ENCODE measurements at places on chromosomes 11 and 22. TPM values are rescaled to one million over a fixed set of nuclear protein-coding genes. Genes with fewer than 3 reads are reported as not detected.

Gene TSKU
- not detected for total RNA-seq

Gene SAA2
- total RNA-seq: not detected

Gene CD3D
- 161 TPM for total RNA-seq

Gene ALKBH3
- 38.7 TPM for total RNA-seq

Gene CDKN1C
- 1.2 TPM for total RNA-seq

Gene AQP11
- total RNA-seq: 0.17 TPM

Gene CYB561A3
- total RNA-seq: 33.0 TPM

Gene SUSD2
- total RNA-seq: 2.4 TPM

Gene NEFH
- total RNA-seq: 6.6 TPM

DNA sequence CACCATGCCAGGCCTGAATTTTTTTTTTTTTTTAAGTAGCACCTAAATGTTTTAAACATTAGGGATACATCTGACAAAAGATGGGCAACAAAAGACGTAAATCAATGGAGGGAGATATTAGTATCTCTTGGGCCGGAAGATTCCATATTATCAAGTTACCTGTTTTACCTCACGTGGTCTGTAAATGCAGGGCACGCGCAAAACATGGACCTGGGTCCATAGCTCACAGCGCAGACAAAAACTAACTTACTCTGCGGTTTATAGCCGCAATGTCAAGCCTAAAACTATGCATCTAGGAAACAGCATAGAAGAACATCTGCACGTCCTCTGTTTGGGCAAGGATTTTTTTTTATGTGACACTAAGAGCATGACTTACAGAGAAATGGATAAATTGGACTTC, 31.5 kb upstream of the PANX2 start:
- no peak for DNase-seq

GRCh38 chr22:44108076-44108475, 72.6 kb upstream of the PARVG start:
- no peak for DNase-seq

GRCh38 chr11:123063826-123064657, 2.1 kb upstream of the HSPA8 start:
- DNase-seq: peak; percentile 42

- DNase-seq: no peak
Observed at GRCh38 chr11:92246630-92247029, 22.0 kb downstream of the FAT3 start.

GRCh38 chr11:123707606-123708205, 33.8 kb downstream of the ZNF202 start:
- no peak for DNase-seq

DNA sequence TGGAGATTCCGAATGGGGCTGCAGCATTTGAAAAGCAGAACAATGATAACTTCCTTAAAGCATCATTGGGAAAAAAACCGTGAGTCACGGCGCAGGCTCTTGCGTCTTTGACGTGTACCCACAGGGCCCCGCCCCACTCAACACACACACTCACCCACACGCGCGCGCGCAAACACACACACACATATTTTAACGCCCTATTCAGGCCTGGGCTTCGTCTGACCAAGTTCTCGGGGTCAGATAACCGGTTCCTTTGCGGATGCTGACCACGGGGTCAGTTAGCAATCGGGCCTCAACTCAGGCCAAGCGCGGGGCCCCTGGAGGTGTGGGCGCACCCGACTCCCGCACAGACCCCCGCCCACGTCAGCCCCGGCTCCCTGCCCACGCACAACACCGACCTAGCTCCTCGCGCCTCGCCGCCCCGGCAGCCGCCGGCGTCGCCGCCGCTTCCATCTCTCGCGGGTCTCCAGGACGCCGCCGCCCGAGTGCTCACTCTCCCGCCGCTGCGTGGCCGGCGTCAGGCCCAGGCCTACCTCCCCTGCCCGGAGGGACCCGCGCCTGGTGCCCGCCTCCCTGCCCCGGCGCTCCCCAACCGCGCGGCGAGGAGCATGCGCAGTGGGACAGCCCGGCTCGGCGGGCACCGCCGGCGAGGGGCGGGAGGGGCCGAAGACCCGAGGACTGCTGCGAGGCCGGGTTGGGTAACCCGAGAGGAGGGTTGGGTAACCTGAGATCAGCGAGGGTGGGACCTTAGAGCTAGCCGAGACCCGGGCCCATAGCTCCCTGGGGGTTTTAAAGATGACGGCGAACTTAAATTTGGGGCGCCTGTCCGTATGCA, at the start of gene SLC36A4:
Gene SLC36A4, minus strand, starts transcription at position 612 of the 835 bp plus-strand sequence. Its CDS starts 159 bp downstream, at position 453.
- peak; percentile 91 for DNase-seq

GRCh38 chr11:100876815-100877520, 189.9 kb downstream of the ARHGAP42 start:
- no peak for DNase-seq

DNA sequence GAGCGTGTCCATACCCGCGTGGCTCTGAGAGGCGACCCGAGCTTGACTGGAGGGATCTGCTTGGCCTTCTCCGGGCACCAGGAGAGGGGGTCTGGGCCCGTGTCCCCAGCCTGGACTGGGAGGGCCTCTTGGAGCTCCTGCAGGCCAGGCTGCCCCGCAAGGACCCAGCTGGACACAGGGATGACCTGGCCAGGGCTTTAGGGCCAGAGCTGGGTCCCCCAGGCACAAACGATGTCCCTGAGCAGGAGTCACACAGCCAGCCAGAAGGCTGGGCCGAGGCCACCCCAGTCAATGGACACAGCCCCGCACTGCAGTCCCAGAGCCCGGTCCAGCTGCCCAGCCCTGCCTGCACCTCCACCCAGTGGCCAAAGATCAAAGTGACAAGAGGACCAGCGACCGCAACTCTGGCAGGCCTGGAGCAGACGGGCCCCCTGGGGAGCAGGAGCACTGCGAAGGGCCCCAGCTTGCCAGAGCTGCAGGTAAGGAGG, 38.2 kb downstream of the TRIOBP start:
- no peak for DNase-seq

DNA sequence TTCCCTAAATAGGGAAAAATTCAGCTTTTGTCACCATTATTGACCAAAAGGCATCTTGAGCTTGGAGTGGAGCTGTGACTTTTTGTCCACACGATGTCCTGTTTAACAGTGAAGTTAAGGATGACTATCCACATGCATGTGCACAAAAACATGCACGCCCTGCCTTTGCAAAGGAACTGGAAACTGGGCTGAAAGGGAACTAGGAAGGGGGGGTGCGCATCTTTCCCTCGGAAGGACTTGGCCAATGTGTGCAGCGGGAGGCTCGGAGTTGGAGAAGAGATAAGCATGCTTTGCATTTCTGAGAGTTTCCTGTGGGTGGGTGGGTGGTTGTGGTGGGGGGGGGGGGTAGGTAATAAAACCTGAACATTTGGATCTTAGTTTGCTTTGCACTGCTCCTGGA, 411 bp upstream of the KIRREL3 start:
- DNase-seq: no peak

- DNase-seq: no peak
Observed at GRCh38 chr11:58358969-58359368, at the start of gene OR5B17. OR5B17 (minus strand) TSS chr11:58359069; CDS start chr11:58359069, 0 bp downstream.

- no peak for DNase-seq
Observed at GRCh38 chr11:63608353-63609345, 5.6 kb downstream of the PLAAT3 start.

GRCh38 chr11:45161252-45162063, 15.0 kb downstream of the PRDM11 start:
- DNase-seq: no peak

GRCh38 chr11:59437770-59438169, 1.5 kb downstream of the OR5A1 start:
- DNase-seq: no peak

- DNase-seq: no peak
Observed at GRCh38 chr11:76459846-76460245, 15.0 kb downstream of the EMSY start.

DNA sequence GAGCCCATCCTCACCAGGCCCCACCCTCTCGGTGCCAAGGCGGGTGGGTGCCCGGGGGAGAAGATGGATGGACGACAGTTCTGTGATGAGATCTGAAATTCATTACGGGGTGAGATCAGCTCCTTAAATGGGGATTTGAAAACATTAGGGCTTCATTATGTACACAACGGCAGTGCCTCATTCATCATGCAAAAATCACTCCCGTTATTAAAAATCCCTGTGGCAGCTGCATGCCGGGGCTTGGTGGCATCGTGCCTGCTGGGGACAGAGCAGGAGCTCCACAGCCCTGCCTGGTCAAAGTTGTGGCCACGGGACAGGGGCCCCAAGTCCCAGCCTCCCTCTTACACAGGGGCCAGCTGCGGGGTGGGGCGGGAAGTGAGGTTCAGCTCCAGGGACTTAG, 20.2 kb downstream of the OTUB1 start:
- no peak for DNase-seq

DNA sequence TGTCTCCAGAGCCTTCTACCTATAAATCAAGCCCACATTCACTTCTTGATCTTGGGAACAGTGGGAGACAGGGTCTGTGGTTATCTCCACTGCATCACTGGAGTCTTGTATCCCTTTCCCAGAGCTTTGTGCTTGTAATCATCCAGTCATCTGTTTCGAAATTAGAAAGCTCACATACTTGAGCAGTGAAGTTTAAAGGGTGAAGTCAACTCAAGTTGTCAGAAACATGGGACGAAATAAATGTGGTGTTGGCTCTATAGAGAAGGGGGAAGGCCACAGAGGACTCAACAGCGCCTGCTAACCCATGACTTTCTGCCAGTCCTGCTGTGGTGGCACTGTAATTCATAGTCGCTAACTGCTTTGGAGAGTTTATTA, 197.5 kb downstream of the DBX1 start:
- DNase-seq: no peak

DNA sequence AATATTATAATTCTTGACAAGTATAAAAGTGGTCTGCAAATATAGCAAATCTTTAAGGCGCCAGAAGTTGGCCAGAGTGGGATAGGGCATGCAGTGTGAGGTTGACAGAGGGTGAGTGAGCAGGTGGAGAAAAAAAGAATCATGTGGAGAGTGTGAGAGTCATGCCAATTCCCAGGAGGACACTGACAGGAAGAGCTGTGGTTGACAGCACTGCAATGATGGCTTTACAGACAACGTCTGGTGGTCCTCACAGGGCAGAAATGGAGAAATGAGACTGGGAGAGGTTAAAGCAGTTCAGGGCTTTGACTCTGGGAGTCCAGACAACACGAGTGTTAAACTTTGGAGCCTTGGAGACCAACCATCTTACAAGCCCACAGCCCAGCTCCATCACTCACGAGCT, 34.9 kb downstream of the SERPIND1 start:
- DNase-seq: no peak

Data from natural killer cell treated with Interleukin-12 subunit alpha and Interleukin-12 subunit beta and Interleukin-15 and Interleukin-18, amount 100 ng/mL, for 72 hours (primary cell).